ENCODE measurements at places on chromosomes 2 and 18.
A peak's percentile ranks its signal among the peaks of the same experiment; 100 is the strongest.

DNA sequence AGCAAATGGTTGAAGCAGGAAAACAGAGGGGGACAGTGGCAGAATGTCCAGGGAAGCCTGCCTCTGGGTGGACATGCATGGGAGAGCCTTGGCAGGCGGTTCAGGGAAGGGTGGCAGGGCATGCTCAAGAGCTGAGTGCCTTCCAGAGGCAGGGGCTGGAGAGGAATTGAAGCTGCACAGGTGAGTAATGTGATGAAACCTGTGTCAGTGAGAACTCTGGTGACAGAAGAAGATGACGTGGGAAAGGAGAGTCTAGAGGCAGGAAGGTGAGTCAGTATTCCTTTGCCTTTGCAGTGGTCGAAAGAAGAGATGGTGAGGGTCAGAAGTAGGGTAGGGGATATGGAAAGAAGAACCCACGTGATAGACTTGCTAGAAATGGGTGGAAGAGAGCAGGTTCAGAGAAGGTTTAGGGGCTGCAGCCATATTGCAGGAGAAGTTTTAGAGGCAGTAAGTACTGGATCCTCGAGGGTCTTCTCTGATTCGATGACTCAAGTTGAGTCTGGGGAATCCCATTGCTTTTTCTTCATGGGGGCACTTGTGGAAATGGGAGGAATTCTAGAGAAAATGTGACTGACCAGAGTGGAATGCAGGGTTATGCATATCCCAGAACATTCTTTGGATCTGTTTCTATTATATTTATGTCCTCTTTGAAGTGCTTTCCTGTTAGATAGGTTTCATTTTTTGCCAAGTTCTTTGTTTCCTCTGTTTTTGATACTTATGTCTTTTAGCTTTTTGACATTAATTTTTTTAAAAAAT is 37.4 kb downstream of the TMEM87B start:
- DNase-seq: no peak

GRCh38 chr2:27185331-27186026 is 26.4 kb upstream of the ATRAID start:
- DNase-seq: peak; percentile 51

DNA sequence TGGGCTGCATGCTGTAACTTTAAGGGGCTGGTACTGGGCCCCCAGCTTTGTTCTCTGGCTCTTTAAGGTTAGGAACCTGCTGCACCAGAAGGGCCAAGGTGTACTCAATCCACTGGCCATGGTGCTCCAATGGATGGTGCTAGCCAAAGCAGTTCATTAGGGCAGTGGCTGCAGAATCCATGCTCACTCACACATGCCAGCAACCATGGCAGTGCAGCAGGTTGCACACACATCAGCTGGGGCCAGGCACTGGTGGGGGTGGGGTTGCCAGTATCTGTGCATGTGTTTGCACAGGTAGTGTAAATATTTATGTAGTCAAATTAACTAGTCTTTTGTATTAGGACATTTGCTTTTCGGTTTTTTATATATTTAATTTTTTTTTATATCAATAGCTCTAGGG is 228.3 kb upstream of the EPC2 start:
- no peak for DNase-seq

DNA sequence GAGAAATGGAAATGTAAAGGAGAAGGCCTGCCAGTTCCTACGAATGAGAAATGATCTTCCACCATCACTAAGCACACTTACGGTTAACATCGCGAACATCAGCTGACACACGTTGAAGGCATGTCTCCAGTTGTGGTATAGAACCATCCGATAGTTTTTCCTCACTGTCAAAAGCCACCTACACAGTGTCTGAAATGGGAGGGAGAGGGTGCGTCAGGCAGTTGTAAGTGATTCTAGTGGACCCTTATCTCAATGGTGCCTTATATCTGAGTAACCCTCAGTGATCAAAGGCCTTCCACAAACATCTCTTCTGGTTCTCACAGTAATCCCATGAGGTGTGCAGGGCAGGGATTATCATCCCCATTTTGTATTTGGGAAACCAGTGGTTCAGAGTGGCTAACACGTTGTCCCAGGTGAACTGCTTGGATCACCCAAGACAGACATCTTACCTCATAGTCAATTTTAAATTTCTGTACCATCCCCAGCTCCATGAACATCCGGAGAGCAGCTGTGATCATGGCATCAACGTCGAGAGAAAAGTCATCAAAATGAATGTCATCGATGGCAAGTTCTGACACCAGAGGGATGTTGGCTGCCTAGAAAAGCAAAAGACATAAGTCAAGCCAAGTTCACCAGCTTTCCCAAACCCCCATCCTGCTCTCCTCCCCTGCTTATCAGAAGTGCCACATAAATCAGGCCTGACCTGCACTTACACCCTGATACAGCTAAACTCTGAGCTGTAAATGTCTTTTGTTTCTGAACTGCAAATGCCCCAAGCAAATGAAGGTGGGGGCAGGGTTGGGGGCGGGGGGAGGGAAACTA is 335.2 kb downstream of the AGPS start:
- DNase-seq: peak; percentile 15

DNA sequence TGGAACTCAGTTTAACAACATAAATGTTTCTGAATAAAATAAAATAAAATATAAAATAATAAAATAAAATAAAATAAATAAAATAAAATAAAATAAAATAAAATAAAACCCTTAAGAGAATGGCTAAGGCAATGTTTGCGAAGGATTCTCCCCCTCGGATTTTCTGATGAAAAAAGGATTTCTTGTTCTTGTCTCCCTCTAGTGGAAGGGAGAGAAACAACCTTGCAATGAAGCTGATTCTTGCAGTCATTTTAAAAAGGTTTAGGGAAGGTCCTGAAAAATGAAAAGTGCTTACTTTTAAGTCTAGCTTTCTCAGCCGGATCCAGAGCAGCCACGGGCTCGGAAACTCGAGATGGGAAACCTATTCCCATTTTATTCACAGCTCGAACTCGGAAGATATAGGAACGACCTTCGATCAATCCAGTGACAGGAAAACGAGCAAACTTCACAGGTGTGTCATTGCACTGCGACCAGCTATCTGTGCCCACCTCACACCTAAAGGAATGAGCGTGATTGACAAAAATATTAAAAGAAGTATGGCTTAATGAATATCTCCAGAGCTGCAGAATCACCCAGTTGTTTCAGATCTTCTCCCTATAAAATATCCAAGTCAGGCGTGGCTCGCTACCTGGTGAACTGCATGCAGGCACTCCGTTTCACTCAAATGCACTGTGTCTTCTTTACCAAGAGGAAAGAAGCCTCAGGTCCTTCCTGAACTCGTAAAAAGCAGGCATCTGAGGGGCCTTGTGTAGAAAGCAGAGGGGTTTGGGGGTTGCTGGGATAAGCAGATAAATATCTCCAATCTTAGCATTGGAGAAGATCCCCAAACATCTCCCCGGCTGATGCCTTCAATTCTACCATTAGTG is 68.1 kb downstream of the MYOM1 start:
- peak; percentile 63 for DNase-seq

DNA sequence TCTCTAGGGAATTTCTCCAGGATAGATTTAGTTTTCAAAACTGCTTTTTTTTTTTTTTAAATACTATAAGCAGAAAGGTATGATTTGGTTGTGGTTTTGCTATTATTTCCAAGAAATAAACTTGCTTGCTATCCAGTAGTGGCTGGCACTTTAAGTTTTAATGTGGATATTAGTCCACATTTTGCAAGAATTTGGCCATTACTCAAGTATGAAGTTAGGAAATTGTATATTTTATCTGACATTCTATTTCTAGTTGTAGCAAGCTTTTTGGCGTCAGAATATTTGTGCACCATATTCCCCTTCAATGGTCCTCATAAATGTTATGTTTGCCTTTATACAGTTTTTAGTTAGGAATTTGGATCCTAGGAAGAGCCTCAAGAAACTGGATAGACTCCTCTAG is 226.3 kb downstream of the ZNF521 start:
- no peak for DNase-seq

GRCh38 chr2:180890781-180891180 is 89.6 kb upstream of the UBE2E3 start:
- no peak for DNase-seq

GRCh38 chr2:215391531-215391930 is 44.3 kb downstream of the FN1 start:
- no peak for DNase-seq

DNA sequence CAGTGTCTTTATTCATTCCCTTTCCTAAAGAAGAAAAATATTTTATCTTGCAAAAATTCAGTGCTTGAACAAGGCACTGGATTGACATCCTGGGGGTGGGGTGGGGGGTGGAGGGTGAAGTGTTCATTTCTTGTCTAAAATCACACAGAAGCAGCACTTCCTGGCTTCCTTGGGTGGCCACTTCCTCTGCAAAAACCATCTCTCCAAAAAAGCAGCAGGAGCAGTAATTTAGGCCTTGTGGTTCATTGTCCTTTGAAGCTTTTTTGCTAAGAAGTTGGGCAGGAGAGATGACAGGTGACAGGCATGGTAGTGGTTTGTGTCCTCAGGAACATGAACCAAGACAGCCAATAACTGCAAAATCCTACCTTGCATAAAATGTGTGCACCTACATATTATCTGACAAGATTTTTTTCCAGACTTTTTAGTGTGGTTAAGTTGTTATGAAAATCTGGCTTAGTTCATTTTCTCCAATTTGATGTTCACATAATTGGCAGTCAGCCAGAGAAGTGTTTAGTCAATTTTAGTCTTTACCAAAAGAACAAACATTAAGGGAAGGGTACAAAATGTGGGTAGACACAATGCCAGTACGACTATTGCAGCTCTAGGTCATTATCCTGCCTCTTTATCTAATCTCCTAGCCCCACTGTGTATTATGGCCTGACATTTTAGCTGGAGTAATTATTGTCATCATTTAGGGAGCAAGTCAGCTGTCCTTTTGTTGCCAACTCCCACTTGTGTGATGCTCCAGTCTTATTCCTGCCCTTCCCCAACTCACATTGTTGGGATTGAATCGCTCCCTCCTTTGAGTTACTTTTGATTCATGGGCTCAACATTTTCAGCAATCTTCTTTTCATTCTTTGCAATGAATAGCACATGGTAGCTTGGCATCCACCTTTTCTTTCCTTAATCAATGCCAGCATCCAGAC is 177.2 kb downstream of the MYO3B start:
- peak; percentile 46 for DNase-seq

- no peak for DNase-seq
These were observed 24.1 kb downstream of the ADNP2 start for GRCh38 chr18:80133124-80133523.

- DNase-seq: peak; percentile 74
These were observed 63.3 kb upstream of the GALNT5 start for GRCh38 chr2:157194097-157194688.

GRCh38 chr2:186523791-186524190 is 37.7 kb downstream of the ZC3H15 start:
- no peak for DNase-seq

GRCh38 chr2:207224381-207224780 is 58.6 kb upstream of the KLF7 start:
- no peak for DNase-seq

GRCh38 chr18:42181474-42181873 is 226.4 kb downstream of the PIK3C3 start:
- DNase-seq: no peak

DNA sequence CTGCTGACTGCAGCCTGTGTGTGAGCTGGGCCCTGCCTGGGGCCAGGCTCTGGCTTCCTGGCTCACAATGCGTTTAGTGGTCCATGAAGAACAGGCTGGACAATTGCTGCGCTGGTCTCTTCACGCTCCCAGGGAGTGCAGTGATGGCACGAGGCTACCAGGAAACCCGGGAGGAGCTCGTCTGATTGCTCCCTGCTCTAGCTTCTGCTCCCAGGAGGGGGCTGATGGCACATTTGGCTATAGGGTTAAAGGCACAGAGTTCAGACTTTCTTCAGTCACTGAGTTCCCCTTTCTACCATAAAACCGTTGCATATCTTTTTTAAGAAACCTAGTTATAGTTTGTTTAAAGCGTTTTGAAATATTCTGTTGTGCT is 60.1 kb downstream of the KCNF1 start:
- DNase-seq: no peak

Data from NCI-H82 (cell line).